ENCODE measurements at places on chromosomes 3 and 15.

- no peak for ATAC-seq
These were observed 5.7 kb downstream of the SNX33 start for GRCh38 chr15:75653347-75653913.

- no peak for ATAC-seq
These were observed 90.6 kb downstream of the RSL24D1 start for GRCh38 chr15:55106155-55106554.

DNA sequence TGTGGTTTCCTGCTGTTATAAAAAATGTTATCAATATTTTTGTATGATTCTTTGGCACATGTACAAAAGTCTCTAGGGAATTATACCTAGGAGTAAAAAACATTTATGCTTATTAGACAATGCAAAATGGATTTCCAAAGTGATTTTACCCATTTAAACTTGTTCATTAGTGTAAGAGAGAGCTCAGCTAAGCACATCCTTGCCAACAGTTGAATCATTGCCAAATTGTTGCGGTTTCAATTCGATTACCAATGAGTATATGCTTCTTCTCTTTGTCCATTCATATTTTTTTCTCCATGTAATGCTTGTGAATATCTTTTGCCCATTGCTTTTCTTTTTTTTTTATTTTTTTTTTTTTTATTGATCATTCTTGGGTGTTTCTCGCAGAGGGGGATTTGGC lies 17.2 kb downstream of the CASR start:
- ATAC-seq = no peak

DNA sequence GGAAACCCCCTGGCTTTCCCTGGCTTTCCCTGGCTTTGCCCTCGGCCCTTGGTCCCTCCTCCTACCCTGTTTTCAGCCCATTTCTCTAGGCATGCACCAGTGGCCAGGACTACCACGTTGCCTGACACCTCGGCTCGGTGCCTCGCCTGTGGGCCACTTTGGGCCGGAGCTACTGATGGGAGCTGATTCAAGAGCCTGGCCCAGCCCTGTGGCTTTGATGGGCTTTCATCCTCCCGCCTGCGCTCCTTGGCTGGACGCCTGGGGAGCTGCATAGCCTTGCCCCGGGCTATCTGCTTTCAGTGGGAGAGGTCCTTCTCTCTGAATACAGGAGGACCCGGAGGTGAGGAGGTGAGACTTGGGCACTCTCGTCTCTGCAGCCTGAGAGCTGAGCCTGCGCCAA lies 192.7 kb upstream of the HES1 start:
- ATAC-seq = no peak

DNA sequence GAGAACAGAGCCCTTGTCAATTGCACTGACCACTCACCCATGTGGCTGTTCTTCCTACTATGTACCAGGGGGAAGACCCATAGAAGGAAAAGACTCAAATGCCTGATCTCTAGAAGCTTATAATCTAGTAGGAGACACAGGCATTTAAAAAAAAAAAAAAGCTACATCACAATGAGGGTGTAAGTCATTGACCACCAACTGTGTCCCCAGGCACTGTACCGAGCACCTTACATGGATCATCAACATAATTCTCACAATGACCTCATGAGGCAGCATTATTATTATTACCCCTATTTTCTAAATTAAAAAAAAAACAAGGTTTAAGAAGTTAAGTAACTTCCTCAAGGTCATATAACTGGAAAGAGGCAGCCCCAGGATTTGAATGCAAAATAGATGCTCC lies 247.4 kb downstream of the SHOX2 start:
- no peak for ATAC-seq

GRCh38 chr3:51679777-51680176 lies 8.7 kb downstream of the TEX264 start:
- no peak for ATAC-seq

DNA sequence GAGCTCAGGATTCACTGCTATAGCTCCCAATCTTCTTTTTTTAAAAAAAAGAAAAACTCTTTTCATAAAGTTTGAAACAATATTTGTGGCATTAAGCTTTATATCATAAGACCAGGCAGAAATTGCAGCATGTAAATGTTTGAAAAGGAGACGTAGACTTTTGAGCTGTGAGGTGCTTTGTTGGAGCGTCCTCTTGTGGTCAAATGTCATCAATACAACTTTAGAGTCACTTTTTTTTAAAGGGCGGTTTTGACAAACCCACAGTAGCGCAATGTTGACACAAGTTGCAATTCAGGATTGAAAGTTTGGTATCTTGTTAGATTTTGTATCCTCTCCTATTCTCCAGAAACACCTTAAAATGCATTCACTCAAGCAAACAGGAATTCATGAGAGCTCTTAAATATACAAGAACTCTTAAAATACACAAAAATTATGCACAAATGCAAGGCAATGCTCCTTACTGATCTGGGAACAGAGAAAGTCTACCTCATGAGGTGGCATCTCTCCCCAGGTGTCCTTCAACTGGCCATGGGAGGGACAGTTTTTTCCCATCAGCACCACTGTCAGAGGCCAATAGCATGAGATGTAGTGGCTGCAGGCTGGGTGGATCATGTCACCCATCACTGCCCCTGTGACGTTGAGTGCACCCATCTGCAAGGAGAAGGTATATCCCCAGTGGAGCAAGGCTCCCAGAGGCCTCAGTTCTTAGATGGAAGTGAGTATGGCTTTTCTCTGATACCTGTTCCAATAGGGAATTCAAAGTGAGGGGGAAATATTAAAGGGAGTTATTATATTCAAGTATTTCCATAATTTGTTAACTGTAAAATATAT lies 70.7 kb downstream of the ANXA2 start:
- ATAC-seq = no peak

- ATAC-seq = no peak
These were observed 1.2 kb downstream of the SPINT1 start for GRCh38 chr15:40845036-40845435.

GRCh38 chr15:66128116-66128680 lies 125.4 kb downstream of the MEGF11 start:
- ATAC-seq = no peak

- no peak for ATAC-seq
These were observed 6.6 kb downstream of the MYO5C start for GRCh38 chr15:52288986-52289385.

DNA sequence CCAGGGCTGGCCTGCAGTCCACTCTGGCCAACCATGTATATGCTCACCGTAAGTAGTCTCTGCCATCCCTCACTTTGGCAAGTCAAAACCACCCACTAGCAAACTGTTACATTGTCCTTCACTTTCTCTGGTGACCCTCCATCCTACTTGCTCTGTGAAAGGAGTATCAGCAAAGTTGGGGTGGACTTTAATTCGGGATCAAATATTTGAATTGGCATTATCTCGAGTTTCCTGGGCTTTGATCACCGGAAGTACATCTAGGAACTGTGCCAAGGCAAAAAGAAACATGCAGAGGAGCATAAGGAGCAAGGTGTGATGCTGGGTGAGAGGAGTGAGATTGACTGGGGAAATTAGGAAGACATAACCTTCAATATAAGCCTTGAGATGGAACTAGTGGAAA lies 188.9 kb upstream of the P2RY1 start:
- no peak for ATAC-seq

DNA sequence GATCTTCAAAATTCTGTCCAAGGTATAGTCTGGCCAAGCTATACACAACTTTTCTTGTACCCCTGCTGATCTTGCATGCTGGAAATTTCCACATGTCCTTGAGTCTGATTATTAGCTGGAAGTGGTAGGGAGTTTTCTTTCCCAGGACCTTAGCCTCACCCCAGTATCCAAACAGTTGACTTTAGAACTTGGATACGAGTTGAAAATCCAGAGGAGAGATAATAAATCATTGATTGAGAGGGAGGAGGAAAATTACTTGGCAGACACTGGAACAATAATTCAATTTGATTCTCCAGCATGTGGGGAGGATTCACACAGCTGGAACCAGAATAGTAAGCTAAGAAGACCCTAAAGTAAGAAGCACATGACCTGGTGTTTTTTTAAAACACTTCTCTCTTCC lies 116.4 kb downstream of the IL5RA start:
- no peak for ATAC-seq

- ATAC-seq = no peak
These were observed 102.5 kb upstream of the TRPM1 start for GRCh38 chr15:31203999-31204398.

DNA sequence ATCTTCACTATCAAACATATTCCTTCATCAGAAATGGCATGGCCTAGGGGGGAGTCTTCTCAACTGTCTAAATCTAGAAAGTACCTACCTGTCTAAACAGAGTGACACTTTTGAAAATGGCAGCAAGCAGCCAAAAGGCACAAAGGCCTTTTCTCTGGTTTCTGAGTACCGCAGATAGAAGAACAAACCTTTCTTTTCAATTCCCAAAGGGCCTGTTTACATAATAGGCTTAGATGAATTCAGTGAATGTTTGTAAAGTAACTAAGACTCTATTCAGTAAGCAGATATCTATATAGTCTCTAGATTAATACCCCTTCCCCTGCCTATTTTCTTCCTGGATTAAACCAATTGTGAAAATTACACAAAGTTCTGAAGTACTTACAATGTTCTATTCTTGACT lies 7.1 kb downstream of the MYEF2 start:
- ATAC-seq = no peak

DNA sequence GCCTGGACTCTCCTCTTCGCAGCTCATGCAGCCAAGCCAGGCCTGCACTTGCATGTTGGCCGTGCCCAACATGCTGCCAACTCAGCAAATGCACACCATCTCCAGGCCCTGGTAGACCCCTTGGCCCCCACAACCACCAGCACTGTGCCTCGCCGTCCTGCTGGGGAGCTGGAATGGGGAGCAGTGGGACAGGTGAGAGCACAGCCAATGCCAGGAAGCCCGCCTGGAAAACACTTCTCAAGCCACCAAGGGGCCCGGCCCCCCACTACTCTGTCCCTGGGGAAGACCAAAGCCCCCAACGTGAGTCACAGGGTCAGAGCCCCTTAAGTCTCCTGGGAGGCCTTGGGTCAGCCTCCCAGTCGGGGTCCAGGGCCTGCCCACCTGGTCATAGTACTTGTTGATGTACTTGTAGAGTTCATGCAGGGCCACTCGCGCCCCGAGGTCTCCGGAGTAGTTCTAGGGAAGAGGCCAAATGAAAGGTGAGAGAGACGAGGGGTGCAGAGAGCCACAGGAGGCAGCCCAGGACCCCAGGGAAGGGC lies 24.5 kb downstream of the PLXNB1 start:
- no peak for ATAC-seq

GRCh38 chr3:179991883-179992282 lies 44.9 kb downstream of the PEX5L start:
- no peak for ATAC-seq

DNA sequence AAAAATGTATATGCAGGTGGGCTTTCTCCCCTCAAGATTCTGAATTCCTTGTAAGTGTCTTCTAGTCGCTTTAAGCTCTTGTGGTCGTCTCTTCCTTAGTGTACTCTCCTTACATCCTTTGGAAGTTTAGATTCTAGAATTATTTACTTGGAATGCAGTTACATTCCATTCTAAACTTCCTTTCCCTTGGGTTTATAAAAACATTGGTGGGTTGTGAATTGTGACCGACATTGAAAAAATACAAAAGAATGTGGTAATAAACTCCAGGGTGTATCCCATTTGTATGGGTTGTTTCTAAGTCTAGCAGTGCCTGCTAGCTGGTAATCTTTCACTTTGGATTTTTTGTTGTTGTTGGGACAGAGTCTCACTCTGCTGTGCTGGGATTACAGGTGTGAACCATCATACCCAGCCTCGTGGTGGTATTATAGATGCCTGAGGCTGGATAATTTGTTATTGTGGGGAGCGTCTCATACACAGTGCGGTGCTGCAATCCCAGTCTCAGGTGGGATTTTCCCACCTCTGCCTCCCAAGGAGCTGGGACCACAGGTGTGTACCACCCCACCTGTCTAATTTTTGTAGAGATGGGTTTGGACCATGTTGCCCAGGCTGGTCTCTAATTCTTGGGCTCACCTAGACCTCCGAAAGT lies 9.1 kb downstream of the CHD2 start:
- no peak for ATAC-seq

DNA sequence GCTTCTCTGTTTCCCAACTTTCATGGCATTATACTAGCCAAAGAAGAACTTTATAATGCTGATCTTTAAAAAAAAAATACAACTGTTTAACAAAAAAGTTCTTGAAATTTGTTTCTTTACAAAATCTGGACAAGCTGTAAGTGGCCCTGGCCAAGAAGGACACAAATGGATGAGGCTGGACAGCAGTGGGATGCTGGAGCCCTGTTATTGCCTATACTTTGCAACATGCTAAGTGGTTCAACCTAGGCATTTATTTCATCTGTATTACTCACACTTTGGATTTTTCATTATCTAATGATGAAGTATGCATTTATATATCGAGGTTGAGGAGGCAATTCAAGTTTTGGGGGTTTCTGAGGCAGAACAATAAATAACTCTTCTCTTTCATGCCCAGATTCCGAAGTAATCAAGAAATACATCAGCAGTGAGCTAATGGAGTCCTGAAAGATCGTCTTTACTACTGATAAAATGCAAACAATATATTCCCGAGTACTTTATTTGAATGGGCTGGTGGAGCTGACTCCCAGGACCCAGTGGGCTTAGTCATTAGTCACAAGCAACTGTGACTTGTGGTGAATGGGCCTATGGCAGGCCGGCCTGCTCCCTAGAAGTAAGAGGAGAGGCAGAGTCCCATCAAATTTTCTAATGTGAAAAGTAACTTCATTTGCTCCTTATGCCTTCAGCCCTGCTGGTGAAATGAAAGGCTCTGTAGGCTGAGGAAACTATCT lies 177.3 kb upstream of the DPH6 start:
- ATAC-seq = no peak

- no peak for ATAC-seq
These were observed 966 bp upstream of the PKM start for GRCh38 chr15:72231833-72232478.

- ATAC-seq = no peak
These were observed 259.9 kb downstream of the FGF12 start for GRCh38 chr3:192467230-192468140.

DNA sequence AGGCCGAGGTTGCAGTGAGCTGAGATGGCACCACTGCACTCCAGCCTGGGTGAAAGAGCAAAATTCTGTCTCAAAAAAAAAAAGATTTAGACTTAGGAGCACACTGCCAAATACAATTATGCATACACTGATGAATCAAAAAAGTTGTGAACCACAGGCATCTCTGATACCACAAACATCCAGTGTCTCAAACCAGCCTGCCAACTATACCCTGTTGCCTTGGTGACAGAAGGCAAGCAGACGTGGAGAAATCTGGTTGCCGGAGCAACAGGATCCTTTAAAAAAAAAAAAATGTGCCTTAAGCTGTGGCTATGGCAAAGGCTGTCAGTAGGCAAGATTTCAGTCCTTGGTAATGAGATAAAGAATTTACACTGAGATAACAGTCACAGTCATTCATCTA lies 202.3 kb downstream of the NEK10 start:
- no peak for ATAC-seq

GRCh38 chr15:88650556-88650955 lies 11.7 kb downstream of the ISG20 start:
- no peak for ATAC-seq

- ATAC-seq = no peak
These were observed 67.8 kb upstream of the ICE2 start for GRCh38 chr15:60546744-60547143.

GRCh38 chr3:171133337-171133736 lies 106.8 kb upstream of the SLC2A2 start:
- no peak for ATAC-seq
